ENCODE measurements at places on chromosomes 2 and 18. TPM values are rescaled to one million over a fixed set of nuclear protein-coding genes. Genes with fewer than 3 reads are reported as not detected.

GRCh38 chr18:34550156-34550555, 159.9 kb upstream of the DTNA start:
- no peak for DNase-seq

DNA sequence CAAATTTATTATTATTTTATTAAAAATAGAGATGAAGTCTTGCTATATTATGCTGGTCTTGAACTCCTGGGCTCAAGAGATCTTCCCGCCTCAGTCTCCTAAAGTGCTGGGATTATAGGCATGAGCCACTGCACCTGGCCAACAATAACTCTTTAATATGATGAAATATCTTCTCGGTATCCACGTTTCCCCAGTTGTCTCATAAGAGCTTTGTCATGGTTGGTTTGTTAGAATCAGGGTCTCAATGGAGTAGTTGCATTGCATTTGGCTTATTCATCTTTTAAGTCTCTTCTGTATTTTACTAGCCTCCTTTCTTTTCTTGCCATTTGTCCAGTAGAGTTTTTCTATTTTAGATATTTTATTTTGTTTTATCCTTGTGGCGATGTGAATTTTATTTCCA, 32.7 kb upstream of the DLX2 start:
- no peak for DNase-seq

GRCh38 chr2:101624706-101625332, 72.7 kb upstream of the MAP4K4 start:
- no peak for DNase-seq

- DNase-seq = no peak
Observed at GRCh38 chr2:208916881-208917280, 507.0 kb upstream of the MAP2 start.

GRCh38 chr2:96251721-96252292, 14.0 kb downstream of the TMEM127 start:
- DNase-seq = no peak

GRCh38 chr2:217038001-217038400, 178.1 kb upstream of the TNP1 start:
- no peak for DNase-seq

- no peak for DNase-seq
Observed at GRCh38 chr18:58100154-58100553, 56.1 kb downstream of the NEDD4L start.

DNA sequence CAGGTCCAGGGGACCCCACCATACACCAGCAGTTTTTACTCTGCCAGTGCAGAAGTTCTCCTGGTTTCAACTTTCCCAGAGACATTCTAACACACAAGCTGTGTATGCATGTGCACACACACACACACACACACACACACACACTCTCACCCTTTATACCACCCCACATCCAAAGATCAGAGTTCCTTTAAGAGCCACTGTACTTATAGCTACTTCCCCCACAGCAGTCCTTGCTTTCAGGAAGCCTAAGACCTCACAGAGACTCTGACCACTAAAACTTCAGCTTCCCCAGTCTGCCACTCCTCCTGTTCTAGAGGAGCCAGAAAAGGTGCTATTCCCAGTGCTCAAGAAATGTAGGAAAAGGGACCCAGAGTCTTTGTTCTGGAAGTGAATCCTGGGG, 107.8 kb downstream of the ZNF521 start:
- DNase-seq = no peak

DNA sequence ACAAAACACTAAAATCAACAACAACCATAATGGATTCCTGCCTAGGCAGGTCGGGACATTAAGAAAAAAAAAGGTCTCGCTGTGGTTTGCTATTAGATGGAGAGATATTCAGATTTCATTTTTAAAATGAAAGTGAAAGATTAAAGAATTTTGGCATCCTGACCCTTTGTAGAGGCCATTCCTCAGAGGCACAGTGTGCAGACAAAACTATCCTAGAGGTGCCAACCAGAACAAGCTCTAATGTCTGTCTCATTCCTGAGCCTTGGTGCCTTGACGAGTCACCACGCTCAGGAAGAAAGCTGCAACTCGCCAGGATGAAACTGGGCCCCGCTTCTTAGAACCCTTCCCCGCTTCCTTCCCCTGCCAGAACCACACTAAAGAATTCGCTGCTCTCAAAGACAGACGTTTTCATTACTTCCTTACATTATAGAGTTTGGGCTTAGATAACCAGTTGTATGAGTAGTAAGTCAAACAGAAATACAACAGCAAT, 156.0 kb downstream of the TGIF1 start:
- DNase-seq = no peak

DNA sequence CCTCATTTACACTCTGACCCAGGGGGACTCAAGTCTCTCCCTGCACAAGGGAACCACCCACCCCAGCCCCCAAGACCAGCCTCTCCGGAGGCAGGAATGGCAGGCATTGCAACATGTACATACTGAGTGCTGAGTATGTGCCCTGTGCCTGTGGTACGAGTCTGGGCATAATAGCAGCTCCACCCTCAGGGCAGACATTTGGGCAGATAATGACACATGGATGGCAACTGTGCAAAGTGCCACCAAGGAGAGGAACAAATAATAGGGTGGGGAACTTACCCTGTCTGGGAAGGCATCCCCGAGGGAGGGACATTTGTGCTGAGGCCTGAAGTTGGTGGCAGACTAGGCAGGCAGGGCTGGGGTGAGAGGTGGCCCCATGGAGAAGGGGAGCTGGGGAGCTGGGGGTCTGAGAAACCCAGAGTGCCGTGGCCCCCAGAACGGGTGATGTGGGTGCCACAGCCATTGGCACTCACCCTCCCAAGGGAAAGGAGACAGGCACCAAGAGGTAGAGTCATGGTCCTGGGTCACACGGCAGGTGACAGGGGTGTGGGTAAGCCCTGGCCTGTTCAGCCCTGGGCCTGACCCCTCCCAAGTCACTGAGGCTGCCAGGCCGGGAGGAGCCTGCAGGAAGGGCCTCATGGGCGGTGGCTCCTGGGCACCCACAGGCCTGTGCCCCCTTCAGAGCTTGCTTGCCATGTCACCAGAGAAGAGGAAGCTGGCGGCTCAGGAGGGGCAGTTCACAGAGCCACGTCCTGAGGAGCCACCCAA, 15.7 kb upstream of the GPR17 start:
- no peak for DNase-seq

DNA sequence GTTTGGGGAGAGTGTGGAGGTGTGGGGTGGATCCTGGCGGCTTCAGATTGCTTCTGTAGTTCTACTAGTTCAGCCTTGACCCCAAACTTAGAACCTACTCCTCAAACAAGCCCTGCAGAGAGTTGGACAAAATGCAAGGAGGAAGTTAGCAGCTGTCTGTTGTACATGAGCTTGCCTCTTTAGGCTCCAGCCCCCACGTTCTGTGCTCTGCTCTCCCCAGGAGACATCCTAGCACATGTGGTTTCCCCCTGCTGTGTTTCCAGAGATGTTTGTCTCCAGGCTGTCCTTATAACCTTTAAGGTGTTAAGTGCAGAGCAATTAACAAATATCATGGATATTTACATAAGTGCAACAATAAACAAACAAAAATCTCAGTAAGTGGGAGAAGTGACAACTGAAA, 111.1 kb downstream of the ACOXL start:
- DNase-seq = no peak

DNA sequence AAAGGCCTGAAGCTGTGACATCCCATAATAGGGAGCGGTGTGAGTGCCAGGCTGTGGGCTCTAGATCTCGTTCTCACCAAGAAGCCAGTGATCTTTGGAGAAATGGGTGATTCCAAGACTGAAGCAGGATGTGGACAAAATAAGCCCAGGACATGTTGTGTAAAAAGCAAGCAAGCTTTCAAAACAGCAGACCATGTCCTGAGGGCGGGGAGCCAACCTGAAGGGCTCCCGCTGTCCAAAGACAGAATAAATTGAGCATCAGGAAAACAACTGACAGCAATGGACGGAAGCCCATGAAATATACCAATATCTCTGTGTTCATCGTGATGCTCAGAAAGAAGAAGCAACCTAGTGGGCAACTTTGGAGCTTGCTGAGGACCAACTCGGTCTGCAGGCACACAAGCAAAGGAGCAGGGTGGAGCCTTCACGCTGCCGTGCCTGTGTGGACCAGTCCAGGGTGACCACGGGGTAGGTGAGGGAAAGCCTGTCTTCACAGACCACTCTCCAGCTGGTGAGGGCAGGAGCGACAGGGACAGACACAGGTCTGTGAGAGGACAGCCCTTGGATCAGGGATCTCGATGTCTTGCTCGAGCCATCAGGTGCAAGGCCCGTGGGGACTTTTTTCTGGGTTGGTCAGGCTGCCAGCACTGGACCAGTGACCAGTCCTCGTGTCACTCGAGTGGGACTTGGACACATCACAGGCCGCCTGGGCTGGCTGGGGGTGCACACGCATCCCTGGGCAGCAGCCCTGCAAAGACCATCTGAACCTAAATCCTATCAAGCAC, 21.5 kb downstream of the MTERF4 start:
- DNase-seq = no peak

DNA sequence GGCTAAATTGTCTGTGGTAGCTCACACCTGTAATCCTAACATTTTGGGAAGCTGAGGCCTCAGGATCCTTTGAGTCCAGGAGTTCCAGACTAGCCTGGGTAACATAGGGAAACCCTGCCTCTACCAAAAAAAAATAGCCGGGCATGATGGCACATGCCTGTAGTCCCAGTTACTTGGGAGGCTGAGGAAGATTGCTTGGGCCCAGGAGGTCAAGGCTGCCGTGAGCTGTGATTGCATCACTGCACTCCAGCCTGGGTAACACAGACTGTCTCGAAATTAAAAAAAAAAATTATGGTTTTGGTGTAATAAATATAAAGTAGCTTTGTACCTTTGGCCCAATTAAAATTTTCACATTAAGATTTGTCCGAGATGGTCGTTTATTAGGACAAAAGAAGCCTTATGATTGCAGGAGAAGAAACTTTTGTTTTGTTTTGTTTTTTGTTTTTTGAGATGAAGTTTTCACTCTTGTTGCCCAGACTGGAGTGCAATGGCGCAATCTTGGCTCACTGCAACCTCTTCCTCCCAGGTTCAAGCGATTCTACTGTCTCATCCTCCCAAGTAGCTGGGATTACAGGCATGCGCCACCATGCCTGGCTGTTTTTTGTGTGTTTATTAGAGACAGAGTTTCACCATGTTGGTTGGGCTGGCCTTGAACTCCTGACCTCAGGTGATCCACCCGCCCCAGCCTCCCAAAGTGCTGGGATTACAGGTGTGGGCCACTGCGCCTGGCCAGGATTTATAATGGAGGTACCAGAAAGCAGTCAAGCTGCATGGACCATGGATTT, 4.1 kb downstream of the MTA3 start:
- DNase-seq = peak; percentile 17

DNA sequence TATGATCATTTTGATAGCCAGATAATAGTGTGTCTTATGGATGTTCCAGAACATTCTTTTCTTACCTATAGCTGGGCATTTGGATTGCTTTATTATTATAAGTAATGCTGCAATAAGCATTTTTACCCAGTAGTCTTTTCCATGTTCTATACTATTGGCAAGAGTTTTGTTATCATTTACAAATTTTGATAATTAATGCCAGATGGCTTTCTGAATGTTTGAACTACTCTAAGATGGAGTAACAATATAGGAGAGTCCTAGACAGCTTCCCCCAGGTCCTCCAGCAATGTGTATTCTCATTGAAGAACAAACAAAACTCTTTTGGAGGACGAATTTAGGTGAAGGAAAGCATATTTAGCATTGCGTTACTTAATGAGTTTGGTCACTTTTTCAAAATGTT, 73.0 kb downstream of the INPP4A start:
- no peak for DNase-seq

- DNase-seq = no peak
Observed at GRCh38 chr2:11940121-11940743, 193.8 kb downstream of the LPIN1 start.

DNA sequence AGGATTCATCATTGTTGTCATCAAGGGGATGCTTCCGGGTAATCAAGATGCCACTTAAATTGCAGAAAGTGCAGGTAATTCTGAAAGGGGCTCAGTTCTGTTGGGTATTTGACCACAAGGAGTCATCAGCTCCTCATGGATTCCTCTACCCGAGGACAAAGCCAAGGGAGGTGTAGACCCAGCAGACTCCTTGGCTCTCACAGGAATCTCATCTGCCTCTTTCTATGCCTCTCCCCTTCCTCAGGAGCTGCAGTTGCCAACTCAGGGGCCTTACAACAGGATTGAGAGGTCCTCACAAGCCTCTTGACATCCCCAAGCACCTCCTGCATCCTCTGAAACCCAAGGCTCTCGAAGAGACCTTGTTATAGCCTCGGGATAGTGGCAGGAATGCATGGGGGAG, 44.0 kb downstream of the ITGB6 start:
- DNase-seq = no peak

DNA sequence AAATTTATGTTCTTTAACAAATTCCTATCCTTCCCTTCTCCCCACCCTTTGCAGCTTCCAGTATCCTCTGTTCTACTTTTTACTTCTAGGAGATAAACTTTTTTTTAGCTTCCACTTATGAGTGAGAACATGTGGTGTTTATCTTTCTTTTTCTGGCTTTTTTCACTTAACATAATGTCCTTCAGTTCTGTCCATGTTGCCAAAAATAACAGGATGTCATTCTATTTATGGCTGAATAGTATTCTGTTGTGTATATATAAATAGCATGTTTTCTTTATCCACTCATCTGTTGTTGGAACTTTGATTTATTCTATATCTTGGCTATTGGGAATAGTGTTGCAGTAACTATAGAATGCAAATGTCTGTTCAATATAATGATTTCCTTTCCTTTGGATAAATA, 1191.2 kb downstream of the CNTNAP5 start:
- no peak for DNase-seq

DNA sequence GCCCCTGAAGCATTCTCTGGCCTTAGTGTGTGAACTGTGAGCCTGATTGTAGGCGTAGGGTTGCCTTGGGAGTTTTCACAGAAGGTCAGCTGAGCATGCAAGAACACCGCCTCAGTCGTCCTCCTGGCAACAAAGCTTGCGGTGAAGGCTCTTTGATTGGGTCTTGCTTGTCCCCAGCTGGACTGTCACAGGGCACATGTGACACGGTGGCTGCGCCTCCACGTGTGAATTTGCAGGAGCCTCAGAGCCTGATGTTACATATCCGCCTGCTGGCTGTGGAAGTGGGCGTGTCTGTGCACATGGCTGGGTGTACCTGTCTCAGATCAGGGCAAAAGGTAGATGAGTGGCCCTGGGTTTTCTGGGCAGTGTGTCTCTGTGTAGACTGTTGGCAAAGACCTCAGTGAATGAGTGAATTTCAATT, 228.7 kb downstream of the HAUS1 start:
- DNase-seq = no peak

- DNase-seq = no peak
Observed at GRCh38 chr2:150156876-150157275, 330.6 kb downstream of the RND3 start.

- no peak for DNase-seq
Observed at GRCh38 chr2:202429164-202429980, 53.2 kb downstream of the BMPR2 start.

GRCh38 chr2:73022024-73022568, 49.4 kb downstream of the SFXN5 start:
- no peak for DNase-seq

RGPD4 gene
- 0.40 TPM for total RNA-seq

ERFE gene
- total RNA-seq = 0.58 TPM

MYO3B gene
- total RNA-seq = 0.13 TPM

GALNT5 gene
- total RNA-seq = 0.80 TPM

DPP10 gene
- total RNA-seq = 2.2 TPM

UBE2F gene
- 32.6 TPM for total RNA-seq

STARD6 gene
- total RNA-seq = 0.85 TPM

SRD5A2 gene
- total RNA-seq = not detected

RAB17 gene
- 1.1 TPM for total RNA-seq

Measured in sciatic nerve (tissue), 2 donors.